ENCODE measurements at places on chromosomes 1 and 21.
A peak's percentile ranks its signal among the peaks of the same experiment; 100 is the strongest.

DNA sequence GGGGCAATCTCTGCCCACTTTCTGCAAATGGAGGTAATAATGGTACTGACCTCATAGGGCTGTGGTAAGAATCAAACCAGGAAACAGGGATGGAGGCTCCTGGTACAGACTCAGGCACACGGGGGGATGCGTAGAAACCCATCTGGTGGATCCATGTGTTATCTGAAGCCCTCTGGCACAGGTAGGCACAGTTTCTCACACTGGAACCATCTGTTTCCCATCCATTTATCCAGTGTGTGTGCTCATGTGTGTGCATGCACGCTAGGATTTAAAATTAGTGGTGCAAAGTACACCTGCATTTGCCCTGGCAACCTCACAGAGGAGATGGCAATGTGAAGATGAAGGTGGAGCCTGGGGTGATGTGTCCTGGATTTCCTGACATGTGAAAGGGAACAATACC, 103.3 kb downstream of the RAVER2 start:
- no peak for DNase-seq

DNA sequence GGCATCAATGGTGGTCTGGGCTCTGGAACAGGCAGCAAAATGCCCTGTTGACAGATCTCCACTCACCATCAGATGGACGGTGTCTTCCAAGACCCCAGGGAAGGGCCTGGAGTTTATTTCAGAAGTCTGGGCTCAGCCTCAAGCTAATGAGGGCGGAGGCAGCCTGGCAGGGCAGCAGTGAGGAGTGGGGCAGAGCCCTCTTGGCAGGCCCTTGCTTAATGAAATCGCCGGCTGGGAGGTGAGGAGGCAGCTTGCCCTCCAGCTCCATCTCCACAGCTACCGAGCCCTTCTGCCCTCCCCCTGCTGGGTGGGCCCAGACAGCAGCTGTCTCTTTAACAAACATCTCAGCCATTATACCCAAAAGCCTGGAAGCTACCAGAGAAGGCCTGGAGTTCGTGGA, 22.0 kb upstream of the GRIK3 start:
- DNase-seq = no peak

DNA sequence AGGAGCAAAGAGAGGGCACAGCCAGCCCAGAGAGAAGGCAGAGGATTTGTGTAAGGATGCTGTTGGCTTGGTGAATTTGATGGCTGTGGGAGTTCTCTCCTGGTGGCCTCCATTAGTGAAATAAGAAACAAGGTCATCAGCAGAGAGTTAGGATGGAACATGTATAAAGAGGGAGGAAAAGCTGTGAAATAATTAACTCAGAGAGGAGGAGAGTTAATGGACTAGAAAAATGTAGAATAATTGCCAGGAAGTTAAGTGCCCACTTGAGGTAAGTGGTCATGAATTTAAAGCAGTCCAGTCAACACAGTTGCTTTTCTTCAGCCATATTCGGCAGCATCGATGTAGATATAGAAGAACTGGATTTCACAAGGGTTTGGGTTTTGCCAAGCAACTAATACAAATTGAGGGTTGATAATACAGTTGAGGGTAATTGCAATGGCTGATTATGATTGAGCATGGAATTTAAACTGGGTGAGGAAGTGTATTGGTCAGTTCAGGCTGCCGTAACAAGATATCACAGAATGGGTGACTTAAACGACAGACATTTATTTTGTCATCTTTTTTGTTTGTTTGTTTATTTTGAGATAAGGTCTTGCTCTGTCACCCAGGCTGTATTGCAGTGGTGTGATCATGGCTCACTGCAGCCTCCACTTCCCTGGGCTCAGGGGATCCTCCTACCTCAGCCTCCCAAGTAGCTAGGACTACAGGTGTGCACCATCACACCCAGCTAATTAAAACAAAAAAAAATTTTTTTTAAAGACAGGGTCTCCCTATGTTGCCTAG, 31.7 kb upstream of the KLF17 start:
- no peak for DNase-seq

DNA sequence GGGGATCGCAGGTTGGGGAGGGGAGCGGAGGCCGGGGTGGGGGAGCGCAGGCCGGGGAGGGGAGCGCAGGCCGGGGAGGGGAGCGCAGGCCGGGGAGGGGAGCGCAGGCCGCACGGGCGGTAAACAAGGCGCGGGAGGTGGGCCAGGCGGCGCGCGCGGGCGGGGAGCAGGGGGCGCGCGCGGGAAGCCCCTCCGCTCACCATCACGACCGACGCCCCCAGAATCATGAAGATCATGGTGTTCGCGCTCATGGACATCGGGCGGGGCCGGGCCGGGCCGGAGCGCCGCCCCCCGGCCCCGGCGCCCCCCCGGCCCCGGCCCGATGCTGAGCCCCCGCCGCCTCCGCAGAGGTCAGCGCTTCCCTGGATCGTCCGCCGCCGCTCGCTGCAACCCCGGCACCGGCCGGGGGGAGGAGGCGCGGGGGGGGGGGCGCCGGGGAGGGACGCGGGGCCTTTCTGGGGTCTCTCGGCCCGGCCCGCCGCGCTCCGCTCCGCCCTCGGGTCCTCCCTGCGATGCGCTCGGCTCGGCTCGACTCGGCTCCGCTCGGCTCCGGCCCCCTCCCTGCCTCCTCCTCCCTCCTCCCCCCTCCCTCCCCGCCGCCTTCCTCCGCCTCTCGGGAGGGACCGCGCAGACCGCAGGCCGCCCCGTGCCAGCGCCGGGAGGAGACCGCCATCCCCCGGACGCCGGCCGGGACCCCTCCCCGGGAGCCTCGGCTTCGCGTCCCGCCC, at the start of gene TMEM240:
TSS of gene TMEM240 (minus strand) at position 535 of the 728 bp plus-strand sequence. CDS start at position 257, 278 bp downstream.
- DNase-seq = peak; percentile 92

Data from sciatic nerve (tissue), 2 donors.